Stimulated activated CD8-positive, alpha-beta memory T cell treated with anti-CD3 and anti-CD28 coated beads, Interleukin-4, amount 100 ng/mL, for 4 hours (primary cell): ENCODE measurements at places on chromosomes 16 and 17.

DNA sequence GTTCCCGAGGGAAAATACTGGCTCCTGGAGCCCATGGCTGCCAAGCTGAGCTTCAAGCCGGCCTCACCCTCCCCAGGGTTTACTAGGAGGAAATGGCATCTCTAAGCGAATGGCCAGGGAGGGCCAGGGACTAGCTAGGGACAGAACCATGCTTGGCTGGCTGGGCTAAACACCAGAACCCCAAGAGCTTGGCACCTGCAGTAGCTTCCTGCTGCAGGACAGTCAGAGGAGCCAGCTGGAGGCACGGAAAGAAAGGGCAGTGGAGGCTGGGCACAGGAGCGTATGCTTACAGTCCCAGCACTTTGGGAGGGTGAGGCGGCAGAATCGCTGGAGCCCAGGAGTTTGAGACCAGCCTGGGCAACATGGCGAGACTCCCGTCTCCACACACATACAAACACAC lies 33.7 kb downstream of the PEMT start:
- DNase-seq, result no peak

DNA sequence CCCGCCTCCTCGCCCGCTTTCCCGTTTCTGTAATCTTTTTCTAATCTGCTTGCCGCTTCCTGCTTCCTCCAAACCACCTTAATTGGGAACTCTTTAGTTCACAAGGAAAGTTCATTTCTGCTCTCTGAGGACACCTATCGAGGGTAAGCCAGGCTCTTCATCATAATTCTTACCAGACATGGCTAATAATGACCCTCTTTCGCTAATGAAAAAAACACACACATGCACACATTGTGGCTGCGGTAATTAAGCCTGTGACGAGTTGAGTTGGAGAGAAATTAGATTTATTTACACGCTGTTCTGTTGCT lies 100.6 kb downstream of the ZNF423 start:
- no peak for DNase-seq

GRCh38 chr16:3717235-3718018 lies at the start of gene TRAP1:
Gene TRAP1, minus strand, starts transcription at chr16:3717524. Its CDS starts 16 bp downstream, at chr16:3717508.
- peak; percentile 81 for DNase-seq

- DNase-seq, result peak; percentile 40
These were observed 5.6 kb downstream of the PNPO start for GRCh38 chr17:47946929-47947397.

DNA sequence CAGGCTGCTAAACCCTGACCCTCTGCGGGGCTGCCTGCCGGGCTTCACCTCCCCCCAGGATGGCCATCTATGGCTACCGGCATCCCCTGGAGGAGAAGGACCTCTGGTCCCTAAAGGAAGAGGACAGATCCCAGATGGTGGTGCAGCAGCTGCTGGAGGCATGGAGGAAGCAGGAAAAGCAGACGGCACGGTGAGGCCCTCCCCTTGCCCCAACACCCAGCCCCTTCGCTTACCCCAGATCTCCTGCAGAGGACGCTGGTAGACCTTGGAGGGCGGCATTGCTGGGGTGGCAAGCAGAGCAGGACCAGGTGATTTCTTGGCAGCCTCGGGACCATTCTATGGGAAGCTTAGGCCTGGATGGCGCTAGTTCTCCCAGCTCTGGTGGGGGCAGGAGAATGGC lies 24.5 kb downstream of the ABCC3 start:
- DNase-seq, result no peak

DNA sequence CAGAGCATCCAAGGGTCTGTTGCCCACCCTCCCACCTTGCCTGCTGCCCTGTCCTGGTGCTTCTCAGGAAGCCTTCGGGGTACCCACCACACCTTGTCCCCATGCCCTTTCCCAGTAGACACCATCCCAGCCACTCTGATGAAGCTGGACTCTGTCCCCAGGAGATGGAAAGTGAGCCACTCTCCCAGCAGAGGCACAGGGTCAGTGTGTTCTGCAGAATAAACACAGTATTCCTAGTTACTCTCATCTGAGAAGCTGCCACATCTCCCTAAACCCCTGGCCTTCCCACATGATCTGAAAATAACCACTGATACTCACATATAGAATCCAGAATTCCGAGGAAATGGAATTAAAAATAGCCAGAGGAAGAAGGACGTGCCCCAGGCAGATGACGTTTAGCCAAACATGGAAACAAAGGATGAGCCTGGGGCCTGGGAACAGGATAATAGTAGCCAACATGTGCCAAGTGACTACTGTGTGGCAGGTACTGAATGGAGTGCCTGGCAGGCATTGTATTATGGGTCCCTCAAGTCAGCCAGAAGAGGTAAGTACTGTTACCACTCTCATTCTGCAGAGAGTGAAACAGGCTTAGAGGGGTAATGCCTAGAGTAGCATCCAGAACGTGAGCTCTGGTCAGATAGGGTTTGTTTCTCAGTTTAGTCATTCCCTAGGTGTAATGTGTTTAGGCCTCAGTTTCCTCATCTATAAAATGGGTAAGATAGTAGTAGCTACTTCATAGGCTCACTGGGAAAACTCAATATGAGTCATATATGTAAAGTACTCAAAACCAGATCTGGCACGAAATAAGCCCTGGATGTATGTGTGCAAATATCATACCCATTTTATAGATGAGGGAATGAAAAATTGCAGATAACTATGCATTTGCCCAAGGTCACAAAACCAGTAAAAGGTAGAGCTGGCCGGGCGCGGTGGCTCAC lies 20.8 kb upstream of the PEMT start:
- no peak for DNase-seq

- DNase-seq, result no peak
These were observed 37.4 kb downstream of the CCDC57 start for GRCh38 chr17:82175201-82175600.

GRCh38 chr17:63762161-63763078 lies 11.0 kb downstream of the CCDC47 start:
- no peak for DNase-seq

- no peak for DNase-seq
These were observed 204.8 kb downstream of the CDH8 start for GRCh38 chr16:61831351-61831917.

DNA sequence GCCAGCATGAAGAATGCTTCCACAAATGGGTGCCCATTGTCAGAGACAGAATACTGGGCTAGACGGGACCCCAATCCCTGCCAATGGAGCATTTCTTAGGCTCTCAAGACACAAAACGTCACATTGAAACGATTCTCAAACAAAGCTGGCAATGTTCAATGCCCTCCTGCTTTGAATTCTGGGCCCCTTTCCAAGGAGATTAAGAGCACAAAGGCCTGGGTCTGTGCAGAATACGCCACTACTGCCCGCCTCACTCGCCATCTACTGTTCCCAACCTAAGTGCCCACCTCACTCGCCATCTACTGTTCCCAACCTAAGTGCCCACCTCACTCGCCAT lies 9.7 kb downstream of the CFAP20 start:
- DNase-seq, result no peak

DNA sequence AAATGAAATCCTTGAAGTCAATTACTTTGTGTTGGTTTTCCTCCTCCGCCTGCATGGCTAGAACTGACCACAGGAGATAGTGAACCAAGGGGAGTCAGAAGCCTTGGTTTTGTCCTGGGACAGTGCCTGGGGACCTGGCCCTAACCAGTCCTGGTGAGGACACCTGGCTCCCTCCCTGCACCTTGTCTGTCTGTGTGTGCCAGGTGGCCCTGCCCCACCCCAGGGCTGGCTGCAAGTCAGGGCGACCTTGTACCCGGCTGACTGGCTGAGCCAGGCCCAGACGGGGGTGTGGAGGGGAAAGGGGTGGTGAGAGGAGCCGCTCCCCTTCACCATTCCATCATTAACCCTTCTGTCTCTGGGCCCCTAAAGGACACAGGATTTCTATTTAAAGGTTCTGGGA lies 3.4 kb downstream of the RAPGEFL1 start:
- DNase-seq, result no peak

GRCh38 chr17:35742896-35743477 lies 10.1 kb downstream of the GAS2L2 start:
- no peak for DNase-seq

GRCh38 chr17:42271779-42272035 lies 4.5 kb downstream of the STAT5B start:
- DNase-seq, result no peak

DNA sequence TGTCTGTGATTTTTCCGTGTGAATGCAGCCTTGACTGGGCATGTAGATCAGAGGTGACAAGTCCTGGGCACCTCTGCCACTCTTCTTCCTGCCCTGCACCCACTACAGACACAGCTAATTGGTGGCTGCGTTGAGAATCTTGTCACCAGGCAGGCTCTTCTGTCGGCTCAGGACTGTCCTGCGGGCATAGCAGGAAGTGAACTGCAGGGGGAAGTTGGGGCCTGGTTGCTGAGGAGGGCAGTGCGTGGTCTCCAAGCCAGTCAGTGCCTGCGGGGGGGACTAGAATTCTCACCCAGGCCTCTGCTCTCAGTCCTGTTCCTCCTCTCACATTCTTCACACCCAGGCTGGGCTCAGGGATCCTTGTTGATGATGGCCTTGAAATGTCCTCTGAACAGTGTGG lies 50.5 kb downstream of the JPH3 start:
- no peak for DNase-seq

DNA sequence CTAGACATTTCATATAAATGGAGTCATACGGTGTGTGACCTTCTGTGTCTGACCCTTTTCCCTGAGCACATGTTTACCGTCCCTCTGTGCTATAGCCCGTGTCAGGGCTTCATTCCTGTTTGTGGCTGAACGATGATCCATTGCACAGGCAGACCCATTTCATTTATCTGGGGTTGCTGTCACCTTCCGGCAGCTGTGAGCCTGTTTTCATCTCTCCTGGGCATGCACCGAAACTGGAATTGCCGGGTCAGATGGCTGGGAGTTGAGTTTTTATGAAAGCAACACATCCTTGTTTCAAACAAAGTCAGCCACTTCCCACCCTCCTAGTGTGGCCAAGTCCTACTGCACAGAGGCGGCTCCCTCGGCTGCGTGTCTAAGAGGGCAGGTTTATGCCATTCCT lies 25.5 kb downstream of the BAIAP2 start:
- no peak for DNase-seq

- no peak for DNase-seq
These were observed 2.6 kb upstream of the CRISPLD2 start for GRCh38 chr16:84817206-84817605.

GRCh38 chr16:30924913-30925631 lies 1.7 kb downstream of the FBXL19 start:
- DNase-seq, result no peak

GRCh38 chr16:66147291-66147690 lies 219.2 kb upstream of the CDH5 start:
- no peak for DNase-seq

DNA sequence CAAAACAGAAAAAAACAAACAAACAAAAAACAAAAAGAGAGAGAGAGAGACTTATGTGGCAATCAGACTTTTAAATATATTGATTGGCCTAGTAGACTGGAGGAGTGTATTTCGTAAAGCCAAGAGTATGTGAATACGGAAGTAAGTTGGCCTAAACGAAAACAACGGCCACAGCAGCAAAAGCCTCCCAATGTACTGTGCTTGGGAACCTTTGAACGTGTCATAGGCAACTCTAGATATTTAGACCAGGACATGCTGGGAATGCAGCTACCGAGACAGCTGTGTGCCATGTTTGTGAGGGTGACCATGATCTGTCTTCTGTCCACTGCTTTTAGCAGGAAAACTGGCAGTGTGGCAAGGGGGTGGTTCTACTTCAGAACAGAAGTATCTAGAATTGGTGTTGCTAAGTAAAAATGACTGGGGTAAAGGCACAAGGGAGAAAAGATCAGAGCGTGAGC lies 7.4 kb downstream of the MAF start:
- DNase-seq, result no peak

- no peak for DNase-seq
These were observed 71.9 kb downstream of the N4BP1 start for GRCh38 chr16:48537909-48538745.

- DNase-seq, result no peak
These were observed 904 bp downstream of the SLC6A2 start for GRCh38 chr16:55656691-55657092.

DNA sequence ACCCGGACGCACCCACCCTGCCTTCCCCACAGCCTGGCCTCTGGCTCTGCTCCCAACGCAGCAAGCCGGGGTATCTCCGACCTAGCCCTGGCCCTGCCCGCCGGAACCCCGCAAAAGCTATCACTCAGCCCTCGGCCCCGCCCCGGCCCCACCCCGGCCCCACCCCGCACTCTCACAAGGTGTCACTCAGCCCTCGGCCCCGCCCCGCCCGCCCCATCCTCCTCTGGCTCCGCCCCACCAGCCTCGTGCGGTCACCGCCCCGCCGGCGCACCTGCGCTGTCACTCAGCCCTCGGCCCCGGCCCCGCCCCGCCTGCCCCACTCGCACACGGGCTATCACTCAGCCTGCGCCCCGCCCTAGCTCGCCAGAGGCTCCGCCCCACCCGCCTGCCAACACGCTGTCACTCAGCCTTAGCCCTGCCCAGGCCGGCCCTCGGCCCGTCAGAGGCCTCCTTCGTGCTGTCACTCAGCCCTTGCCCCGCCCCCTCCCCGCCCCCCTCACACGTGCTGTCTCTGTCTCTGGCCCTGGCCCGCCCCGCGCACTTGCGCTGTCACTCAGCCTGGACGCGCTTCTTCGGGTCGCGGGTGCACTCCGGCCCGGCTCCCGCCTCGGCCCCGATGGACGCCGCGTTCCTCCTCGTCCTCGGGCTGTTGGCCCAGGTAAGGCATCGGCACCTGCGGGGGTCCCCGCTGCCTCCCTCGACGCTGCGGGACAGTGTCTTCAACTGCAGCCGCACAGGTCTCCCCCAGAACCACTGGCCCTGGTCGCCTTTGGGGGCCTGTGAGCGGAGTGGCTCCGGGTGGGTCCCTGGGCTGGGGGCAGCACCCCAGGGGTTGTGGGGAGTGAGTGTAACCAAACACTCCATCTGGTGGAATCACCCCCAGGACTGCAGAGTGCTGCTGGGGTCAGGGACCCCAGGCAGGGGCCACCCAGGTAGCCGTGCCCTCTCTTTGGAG lies at the start of gene CDH15:
Gene CDH15, plus strand, starts transcription at position 533 of the 955 bp plus-strand sequence. Its CDS starts 84 bp downstream, at position 617.
- peak; percentile 86 for DNase-seq

GRCh38 chr16:49519741-49520140 lies 146.1 kb downstream of the C16orf78 start:
- no peak for DNase-seq

- no peak for DNase-seq
These were observed 197.4 kb downstream of the ZNF423 start for GRCh38 chr16:49658531-49658930.
